ENCODE measurements at places on chromosomes 3 and 15.

DNA sequence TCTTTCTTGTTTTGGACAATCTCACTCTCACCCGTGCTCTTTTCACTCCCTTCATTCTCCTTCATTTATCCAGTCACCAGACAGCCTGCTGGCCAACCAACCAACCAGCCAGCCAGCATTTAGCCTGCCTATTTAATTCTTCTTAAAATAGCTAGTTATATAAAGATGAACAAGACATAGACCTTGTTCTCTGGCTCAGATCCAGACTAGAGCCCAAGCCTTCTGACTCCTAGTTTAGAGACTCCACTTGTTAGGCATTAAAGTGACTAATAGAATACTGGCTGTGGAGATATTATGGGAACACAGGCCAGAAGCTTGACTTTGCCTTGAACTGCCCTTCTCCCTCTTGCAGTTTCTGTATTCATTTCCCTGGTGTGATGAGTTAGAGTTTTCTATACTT is 215.3 kb upstream of the THRB start:
- DNase-seq = no peak

DNA sequence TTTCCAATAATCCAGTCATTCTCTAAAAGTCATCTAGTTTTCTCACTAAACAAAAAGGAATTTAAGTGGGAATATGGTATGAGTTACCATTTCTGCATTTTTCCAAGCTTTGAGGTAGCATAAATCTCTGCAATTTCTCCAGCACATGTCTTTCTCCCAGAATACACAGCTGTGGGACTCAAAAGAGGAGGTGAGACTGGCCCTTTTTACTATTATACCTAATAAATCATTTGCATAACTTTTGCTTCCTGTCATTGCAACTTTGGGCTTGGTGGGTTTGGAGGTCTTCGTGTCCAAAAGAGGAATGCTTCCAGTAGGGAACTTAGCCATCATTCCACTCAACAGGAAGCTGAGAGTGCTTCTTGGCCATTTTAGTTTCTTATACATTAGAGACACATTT is 94.8 kb downstream of the FMN1 start:
- no peak for DNase-seq

DNA sequence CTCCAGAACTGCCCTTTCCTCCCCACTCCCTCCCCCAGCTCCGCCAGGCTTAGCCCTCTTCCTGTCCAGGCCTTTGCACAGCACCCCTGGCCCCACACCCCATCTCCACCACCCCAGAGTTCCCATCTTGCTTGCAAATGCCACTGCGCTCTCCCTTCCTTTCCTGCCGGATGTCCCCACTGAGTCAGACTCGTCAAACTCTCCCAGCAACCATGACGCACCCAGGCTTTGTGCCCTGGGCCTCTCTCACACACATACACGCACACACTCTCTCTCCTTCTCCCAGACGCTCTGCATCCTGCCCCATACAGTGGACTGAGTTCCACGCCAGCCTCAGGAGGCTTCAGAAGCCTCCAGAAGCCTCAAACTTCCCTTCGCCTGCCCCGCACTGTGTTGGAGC is 2.8 kb upstream of the CCDC9B start:
- no peak for DNase-seq

DNA sequence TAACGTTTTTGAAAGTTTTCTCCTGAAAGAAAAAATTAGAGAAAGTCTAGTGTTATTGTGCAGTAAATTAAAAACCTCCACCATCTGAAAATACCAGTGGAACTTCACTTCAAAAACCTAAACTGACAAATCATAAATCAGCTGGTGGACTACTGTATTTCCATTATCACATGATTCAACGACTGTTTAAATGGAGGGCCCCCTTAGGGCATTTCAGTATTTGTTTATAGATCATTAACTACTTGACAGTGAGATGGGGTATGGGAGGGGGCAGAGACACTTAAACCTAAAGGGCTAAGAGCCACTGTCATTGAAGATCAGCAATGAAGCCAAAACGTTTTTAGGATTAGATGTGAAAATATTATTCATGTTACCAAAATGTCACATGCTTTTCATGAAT is 8.8 kb upstream of the C15orf61 start:
- DNase-seq = no peak

DNA sequence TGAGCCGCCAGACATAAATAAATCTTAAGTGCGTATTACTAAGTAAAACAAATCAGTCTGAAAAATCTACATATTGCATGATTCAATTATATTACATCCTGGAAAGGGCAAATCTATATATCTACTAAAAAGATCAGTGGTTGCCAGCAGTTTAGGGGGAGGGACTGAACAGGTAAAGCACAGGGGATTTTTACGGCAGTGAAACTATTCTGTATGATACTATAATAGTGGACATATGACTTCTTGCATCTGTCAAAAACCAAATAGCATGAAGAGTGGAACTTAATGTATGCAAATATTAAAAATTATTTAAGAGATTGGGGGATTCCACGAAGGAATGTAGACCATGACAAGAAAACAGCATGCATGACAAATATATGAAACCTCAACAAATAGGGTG is 111.6 kb downstream of the MYO9A start:
- no peak for DNase-seq

DNA sequence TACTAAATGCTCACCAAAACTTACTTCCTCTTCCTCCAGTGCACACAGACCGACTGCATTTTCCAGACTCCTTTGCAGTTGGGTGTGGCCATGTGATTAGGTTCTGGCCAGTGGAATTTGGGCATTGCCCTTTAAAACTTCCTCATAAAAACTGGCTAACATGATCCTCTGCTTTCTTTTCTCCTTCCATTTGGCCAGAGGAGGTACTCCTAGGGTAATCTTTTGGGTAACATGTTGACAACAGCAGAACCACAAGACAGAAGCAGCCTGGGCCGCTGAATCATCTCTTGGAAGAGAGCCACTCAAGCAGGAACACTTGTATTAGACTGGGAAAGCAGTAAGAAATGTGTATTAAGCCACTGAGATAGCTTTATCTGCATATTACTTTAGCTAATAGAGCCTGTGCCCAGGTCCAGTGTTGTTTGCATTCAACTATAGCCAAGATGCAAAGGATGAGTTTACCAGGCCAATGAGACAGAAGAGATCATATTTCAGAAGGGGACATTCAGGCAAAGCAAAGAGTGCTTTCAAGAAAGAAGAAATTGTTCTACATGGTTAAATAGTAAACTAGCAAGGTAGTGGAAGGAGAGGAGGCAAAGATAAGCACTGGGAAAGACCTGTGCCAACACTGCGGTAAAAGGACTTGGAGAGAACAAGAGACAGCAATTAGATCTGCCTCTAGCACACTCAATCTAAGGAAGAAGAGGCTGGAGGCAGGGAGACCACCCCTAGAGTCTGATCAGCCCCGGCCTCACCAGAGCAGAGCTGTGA is 79.8 kb downstream of the PLCH1 start:
- no peak for DNase-seq

DNA sequence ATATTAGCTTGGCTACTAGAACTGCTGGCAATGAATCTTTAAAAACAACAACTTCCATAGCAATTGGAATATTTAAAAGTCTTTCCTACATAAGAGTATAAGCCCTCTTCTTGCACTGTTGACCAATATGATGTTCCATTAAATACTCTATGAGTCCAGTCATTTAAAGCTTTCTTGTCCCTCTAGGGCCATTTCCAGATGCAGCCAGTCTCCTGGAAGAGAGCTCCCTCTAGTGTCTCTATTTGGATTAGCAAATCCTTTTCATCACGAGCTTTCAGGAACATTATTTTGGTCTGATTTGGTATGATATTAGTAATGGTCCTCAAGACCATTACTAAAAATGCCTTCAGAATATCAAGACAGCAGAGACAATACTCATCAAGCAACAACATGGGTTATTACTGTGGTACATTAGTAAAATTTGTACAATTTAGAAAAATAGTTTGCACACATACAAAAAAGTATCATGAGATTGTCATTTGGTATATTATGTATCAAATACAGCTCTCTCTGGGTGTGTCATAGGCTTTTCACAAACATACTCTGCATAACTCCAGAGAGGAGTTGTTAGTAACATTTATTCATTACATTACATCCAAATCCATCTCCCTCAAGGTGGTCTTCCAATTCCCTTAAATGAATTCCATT is 101.3 kb downstream of the DPH6 start:
- no peak for DNase-seq

GRCh38 chr3:35524856-35525255 is 114.5 kb upstream of the ARPP21 start:
- DNase-seq = no peak

DNA sequence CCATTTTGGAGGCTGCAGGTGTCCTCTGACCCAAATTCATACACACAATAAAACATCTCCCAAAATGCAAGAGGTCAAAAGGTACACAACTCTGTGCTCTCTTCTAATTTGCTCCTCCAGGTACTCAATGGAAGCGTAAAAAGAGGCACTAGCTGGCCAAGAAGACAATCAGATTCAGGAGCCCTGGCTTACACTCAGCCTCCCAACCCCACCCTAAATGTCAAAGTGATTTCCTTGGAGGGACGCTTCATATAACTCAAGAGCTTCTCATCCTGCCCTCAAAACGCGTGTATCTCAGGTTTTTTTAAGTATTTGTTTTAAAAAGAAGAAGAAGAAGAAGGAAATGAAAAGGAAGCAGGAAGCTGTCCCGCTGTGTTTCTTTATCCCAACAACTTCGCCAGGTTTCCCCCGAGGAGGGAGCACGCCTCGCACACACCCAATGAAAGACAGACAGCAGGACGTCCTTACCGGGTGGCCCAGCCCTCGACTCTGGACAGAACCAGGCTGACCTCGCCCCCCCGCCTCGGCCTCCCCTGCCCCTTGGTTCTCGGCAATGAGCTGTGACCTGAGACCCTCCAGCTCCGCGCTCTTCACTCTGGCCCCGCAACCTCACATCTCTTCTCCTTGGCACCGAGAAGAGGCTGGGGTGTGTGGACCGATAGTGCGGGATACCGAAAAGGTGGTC is 620.7 kb upstream of the ZNF385D start:
- no peak for DNase-seq

DNA sequence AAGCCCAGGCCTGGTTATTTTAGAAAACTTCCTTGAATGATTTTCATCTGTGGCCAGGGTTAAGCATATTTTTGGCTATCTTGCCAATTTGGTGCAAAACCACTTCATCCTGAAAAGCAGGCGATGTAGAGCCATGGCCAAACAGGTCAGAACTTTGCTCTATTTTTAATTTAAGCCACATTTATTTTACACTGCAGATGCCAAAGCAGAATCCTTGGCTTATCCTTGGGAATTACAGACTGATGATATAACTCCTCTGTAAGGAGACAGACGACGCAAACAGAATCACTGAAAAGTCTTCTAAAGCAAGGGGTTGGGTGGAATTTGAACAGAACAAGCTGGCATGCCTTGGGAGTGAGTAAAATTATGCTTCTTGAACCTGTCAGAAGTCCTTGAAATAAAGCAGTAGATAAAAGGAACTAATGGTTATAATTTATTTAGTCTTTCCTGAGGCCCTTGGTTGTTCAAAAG is 121.9 kb downstream of the CHST2 start:
- DNase-seq = no peak

DNA sequence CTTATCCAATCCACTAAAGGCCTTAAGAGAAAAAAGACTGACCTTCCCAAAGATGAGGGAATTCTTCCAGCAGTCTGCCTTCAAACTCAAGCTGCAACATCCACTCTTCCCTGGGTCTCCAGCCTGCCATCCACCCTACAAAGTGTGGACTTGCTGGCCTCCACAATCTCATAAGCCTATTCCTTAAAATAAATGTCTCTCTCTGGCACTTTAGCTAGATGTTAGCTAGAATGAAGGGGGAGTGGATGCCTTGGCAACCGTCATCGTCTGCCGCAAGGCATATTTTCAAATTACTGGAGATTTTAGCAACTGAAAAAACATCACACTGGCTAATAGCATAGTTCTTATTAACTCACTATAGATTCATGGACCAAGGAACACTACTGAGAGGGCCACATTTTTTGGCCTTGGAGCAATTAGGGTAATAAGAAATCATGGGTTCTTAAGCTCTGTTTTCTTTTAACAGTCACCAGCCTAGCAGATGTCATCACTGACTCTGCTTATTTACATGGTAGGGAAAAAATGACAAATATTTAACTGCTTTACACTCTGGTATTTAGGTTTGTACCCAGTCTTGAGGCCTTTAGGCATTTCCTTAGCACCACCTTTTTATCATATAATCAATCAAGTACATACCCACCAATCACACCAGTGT is 245.3 kb downstream of the MYRIP start:
- no peak for DNase-seq
